ENCODE measurements at places on chromosomes 16 and 17.

GRCh38 chr16:89909777-89910716 lies 8.6 kb upstream of the MC1R start:
- peak; percentile 82 for DNase-seq

- no peak for DNase-seq
Measured at GRCh38 chr16:27474921-27475320, 72.9 kb downstream of the IL21R start.

DNA sequence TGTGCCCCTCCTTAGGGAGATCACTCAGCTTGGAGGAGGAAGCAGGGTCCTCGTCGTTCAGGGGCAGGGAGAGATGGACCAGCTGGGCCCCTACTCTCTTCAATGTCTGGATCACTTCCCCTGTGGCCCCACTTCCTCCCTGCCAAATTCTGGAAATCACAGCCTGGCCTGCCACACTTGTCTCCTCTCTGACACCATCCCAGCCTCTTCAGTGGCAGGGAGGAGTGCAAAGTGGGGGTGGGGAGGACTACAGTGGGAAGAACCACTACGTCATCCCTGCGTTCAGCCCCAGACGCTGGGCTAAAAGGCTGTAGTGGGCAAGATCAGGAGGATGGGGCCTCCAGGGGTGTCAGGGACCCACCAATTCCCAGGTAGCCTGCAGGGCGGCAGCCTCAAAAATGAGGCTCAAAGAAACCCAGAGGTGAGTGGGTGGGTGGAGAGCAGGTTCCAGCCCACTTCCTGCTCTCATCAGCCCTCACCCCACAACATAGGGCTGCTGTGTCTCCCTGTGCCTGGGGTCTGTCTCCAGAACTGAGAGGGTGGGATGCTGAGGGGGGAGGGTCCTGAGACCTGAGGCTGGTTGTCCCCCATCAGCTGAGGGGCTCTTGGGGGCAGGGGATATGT lies 25.0 kb upstream of the TAC4 start:
- no peak for DNase-seq

- DNase-seq, result no peak
Measured at GRCh38 chr16:50999181-50999580, 151.9 kb downstream of the SALL1 start.

GRCh38 chr17:33285413-33285812 lies 7.7 kb downstream of the ASIC2 start:
- no peak for DNase-seq

GRCh38 chr17:49616601-49617131 lies 41.0 kb downstream of the NXPH3 start:
- DNase-seq, result no peak

DNA sequence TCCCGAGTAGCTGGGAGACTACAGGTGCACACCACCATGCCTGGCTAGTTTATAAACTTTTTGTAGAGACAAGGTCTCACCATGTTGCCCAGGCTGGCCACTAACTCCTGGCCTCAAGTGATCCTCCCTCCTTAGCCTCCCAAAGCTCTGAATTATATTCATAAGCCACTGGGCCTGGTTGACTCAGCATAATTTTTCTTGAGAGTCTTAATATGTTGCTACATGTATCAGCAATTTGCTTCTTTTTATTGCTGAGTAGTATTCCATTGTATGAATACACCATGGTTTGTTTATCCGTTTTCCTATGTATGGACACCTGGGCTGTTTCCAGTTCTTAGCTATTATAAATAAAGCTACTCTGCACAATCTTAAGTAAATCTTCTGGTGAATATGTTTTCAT lies 42.4 kb upstream of the NSRP1 start:
- no peak for DNase-seq

DNA sequence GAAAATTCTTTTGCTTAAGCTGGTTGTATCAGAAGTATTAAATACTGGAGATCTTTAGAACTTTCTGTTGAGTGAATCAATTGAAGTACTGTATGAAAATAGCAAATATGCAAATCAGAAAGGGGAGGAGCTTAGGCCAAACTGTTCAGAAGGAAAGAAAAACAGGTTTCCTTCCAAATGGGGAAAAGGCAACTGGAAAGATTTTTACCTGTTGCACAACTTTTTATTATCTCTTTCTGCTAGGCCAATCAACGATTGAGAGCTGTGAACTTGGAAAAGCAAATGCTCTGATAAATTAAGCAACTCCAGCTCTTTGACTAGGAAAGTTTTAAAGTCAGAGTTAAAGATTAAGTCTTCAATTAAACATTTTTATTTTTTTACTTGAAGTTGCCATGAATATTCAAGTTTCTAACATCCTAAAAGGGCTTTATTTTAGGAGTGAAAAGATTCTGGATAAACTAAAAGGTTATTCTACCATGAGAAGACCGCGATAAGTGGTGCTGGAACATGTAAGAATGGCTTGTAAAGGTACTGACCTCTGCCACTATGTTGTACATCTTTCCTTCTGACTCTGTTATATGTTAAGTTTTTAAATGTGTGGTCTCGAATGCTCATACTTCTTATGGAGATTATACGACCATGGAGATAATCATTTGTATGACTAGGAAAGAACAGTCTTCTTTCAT lies 16.5 kb downstream of the DCUN1D3 start:
- no peak for DNase-seq

- DNase-seq, result no peak
Measured at GRCh38 chr16:88047462-88047861, 96.2 kb downstream of the BANP start.

DNA sequence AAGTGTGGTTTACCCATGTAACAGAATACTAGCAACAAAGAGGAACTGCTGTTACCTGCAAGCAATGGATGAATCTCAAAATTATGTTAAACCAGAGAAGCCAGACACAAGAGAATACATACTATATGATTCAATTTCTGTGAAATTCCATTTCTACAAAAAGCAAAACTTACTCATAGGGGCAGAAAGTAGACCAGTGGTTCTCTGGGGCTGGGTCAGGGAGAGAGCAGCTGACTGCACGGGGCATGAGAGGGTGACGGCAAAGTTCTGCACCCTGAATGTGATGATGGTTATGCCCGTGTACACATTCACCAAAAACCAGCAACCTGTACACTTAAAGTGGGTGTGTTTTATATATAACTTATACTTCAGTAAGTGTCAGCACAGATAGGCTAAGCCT lies 3.1 kb downstream of the ZNF843 start:
- DNase-seq, result no peak

GRCh38 chr17:37368577-37368976 lies 7.2 kb upstream of the C17orf78 start:
- peak; percentile 7 for DNase-seq

GRCh38 chr17:49890852-49891251 lies 43.0 kb upstream of the TAC4 start:
- DNase-seq, result no peak

DNA sequence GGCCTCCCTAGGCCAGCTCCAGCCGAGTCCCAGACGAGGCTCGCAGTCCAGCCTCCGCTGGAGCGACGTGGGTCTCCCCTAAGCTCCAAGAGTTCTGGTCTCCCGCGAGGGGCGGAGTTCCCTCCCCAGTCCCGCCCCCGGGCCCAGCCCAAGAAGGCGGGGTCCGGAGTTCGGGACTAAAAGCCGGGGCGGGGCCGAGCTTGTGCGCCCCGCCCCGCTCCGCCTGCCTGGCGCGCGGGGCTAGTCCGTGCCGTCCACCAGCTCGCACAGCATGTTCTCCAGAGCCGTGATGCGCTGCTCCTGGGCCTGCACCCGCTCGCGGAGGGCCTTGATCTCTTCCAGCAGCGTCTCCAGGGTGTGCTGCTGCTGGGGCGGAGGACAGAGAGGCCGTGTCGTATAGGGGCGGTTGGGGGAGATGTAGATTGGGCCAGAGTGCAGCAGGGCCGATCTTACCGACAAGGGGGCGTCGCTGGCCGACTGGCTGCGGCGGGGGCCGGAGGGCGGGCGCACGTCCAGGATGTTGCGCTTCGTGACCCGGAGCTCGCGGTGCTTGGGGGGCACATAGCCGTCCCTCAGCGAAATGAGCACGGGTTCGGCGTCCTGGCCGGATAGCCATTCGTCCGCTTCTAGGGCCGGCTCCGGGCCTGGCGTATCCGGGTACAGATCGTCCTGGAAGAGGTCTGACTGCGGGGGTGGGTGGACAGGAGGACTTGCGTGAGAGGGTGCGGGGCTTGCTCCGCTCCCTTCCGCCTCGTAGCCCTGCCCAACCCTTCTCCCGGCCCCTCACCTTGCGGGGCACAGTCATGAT lies 7.0 kb downstream of the CORO6 start:
- DNase-seq, result peak; percentile 78

DNA sequence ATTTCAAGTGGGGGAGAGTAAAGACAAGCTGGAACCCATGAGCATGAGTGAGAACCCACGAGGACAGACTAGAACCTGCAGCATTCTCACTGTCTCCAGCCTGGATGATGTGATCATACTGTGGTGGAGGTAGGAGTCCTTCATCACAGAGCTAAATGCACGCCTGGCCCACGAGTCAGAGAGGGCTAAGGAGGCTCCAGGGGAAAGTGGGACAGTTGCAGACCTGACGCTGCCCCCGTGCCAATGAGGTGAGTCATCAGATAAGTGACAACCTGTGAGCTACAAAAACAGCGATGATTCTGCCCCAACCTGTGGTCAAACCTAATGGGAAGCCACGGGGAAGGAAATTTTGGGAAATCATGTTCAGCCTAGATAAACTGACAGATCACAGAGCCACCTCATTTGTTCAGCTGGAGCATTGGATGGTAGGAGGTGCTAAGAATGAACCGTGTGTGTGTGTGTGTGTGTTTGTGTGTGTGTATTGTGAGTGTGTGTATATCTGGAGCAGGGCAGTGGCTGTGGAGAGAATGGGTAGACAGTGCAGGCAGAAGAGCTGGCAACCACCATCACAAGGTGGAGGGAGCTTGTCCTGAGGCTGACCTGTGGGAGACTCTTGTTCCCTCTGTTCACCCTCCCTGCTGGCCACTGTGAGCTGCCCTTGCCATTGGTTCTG lies 131.8 kb downstream of the UTP18 start:
- peak; percentile 48 for DNase-seq

DNA sequence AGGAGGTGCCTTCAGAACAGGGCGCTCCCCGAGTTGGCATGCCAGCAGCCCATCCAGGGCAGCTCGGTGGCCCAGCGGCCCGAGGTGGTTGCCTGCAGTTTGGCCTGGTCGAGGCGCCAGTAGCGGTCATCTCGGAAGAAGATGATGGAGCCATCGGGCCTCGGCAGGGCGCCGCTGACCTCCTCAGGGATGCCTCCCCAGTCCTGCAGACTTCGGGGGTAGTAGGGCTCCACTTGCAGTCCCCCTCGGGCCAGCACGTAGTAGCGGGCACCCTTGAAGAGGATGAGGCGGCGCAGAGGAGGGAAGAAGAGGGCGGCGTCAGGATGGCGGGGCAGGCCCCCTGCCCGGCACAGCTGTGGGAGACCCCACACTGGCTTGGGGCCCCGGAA lies 5.8 kb downstream of the C17orf50 start:
- DNase-seq, result no peak

- DNase-seq, result peak; percentile 57
Measured at GRCh38 chr16:50301626-50302471, 35.5 kb downstream of the ADCY7 start.

- DNase-seq, result no peak
Measured at GRCh38 chr16:30924076-30924912, 922 bp downstream of the FBXL19 start.

- DNase-seq, result no peak
Measured at GRCh38 chr16:2468233-2468724, 2.8 kb upstream of the NTN3 start.

- no peak for DNase-seq
Measured at GRCh38 chr17:81027038-81027437, 7.9 kb upstream of the BAIAP2 start.

- DNase-seq, result no peak
Measured at GRCh38 chr17:17030515-17031211, 11.6 kb upstream of the MPRIP start.
